GM23338 (cell line): ENCODE measurements at places on chromosomes 7 and 10. TPM values are rescaled to one million over a fixed set of nuclear protein-coding genes. Genes with fewer than 3 reads are reported as not detected.

- H3K36me3 ChIP-seq, result no peaks in the 10 kb centered on the region
- H3K4me1 ChIP-seq, result peaks cover 13% of the 10 kb centered on the region
- no peaks in the 10 kb centered on the region for H3K27me3 ChIP-seq
- no peak overlapping the region for H3K27ac ChIP-seq
These were observed 2.4 kb downstream of the CHST12 start for GRCh38 chr7:2405601-2406345.

DNA sequence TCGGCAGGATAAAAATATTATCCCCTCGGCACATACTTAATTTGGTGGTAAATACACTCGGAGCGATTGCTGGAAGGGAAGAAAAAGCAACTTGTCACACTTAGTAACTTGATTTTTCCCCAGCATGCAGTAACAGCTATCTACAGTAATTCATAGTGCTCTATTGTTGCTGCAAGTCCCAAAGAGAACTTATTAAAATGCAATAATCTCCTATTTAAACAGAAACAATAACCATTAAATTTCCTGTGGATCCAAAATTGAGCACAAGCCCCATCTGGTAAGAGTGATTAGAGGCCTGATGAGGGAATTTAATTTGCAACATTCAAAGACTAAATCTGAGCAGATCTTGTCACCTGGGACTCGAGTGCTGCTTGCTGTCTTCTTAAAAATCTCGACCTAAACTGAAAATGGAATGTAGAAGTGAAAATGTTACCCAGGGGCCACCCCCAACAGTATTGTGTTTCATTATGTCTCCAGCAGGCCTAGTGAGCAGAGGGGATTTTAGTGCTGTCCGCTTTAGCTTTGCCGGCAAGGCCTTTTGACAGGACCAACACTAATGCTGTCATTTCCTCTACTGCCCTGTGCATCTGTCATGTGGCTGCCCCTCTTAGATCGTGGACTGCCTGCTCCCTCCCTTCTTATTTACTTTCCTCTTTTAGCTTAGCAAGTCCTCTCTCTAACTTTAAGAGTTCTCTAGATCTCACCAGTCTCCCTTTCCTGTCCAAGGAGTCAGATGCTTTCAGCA is 639.7 kb downstream of the AUTS2 start:
- no peaks in the 10 kb centered on the region for H3K36me3 ChIP-seq
- H3K4me1 ChIP-seq, result peaks cover 18% of the 10 kb centered on the region
- no peak for DNase-seq
- H3K27ac ChIP-seq, result no peak overlapping the region
- no peak overlapping the region for H3K4me3 ChIP-seq

DNA sequence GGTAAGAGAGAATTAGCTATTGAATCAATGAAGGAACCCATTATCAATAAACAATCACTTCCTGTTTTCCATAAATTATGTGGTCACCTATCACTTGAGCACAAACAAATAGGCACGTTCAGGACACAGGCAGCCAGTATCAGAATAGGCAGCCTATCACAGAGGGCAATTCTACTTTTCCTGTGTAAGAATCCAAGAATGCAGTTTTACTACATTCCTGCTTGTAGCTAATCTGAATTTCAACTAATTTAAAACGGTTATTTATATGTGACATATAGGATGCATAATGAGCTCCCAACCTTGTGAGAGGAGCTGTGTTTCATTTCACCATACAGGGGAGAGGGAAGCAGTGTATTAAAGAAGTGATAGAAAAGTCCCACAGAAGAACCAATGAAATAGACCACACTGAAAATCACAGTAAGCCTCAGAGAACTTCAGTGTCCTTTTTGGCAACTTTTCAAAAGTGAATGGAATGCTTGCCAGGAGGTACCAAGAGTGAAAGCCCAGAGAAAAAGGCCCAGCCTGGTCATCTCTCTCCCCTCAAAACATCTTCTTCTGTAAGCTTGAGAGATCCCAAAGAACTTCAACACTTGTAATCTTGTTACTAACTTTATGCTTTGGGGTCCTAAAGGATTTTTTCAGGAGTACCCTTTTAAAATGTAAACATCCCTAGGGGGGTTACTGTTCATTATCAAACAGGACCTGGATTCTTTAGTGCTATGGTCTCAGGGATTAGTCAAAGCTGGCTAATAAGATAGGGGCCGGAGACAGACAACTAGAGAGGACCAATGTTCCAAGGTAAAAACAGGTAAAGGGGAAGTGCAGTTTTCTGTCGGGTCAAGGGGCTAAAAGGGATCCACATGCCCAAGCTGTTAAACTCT is 1.3 kb downstream of the IMMP2L start:
- peak; percentile 78 for DNase-seq
- H3K27ac ChIP-seq, result peak overlapping the region; percentile 45
- H3K4me1 ChIP-seq, result peaks cover 6% of the 10 kb centered on the region
- no peaks in the 10 kb centered on the region for H3K27me3 ChIP-seq
- peak overlapping the region; percentile 66 for H3K4me3 ChIP-seq

DNA sequence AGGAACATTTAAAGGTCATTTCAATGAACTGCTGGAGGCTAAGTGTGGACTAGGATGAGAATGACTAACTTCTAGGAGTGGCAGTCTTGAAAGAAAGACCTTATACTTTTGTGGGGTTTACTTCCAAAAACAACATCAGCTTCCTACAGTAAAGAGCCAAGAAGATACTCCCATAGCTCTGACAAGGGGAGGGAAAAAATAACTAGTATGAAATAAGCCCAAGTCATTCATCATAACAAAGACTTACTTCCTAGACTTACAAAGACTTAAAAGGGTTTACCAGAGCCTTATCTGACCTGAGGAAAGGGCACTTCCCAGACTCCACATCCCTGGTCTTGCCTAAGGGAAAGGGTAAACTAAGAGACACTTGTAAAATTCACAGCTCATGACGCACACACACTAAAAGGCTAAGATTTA is 31.7 kb downstream of the ARHGAP12 start:
- H3K36me3 ChIP-seq, result peaks cover 6% of the 10 kb centered on the region; the same call in 1 of the 2 replicates
- no peak for DNase-seq
- no peak overlapping the region for H3K4me3 ChIP-seq
- H3K4me1 ChIP-seq, result peaks cover 37% of the 10 kb centered on the region
- H3K27ac ChIP-seq, result no peak overlapping the region

Gene RBP4
- total RNA-seq, result 0.23 and 1.0 TPM in 2 replicates

Gene ASB15
- total RNA-seq, result not detected in 2 replicates
